ENCODE measurements at places on chromosomes 1 and 21.

DNA sequence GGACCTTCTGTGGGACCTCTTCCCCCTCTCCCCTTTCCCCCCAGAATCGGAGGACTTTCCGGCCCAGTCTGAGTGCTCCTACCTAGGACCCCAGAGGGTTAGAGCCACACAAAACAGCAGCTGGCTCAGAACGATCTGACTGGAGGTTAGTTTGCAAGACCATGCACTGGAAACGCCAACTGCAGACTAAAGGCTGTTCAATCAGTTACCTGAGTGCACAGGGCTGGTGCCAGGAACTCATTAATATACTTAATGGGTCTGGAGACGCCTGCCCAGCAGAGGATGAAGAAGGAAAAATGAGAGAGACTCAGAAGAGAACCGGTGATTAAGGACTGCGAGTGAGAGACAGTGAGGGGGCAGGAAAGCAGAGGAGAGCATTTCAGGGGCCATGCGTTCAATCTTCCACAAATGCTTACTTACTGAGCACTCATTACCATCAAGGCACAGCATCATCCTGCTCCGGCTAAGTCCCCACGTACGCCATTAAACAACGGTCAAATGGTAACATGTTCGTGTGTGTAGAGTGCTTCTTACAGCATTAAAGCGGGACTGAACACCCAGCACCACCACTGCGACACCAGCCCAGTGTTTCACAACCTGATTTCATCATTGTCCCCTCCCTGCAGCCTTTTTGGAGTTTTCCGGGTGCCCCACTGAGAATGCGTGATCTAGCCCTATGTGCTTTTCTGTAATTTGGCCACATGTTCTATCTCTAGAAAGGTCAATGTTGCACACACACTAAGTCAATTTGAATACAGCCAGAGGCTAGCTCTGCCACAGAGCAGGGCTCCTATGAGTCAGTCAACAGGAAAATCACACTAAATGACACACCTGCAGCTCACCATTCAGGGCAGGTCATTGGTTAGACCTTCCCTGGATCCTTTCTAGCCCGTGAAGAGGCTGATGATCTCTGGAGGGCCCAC is 7.6 kb downstream of the ENO1 start:
- peaks cover 10% of the 10 kb centered on the region for H3K36me3 ChIP-seq
- H3K27me3 ChIP-seq, result no peaks in the 10 kb centered on the region
- H3K27ac ChIP-seq, result peak overlapping the region; percentile 48
- no peak for DNase-seq
- H3K4me3 ChIP-seq, result no peak overlapping the region

- H3K4me3 ChIP-seq, result no peak overlapping the region
- no peaks in the 10 kb centered on the region for H3K36me3 ChIP-seq
- no peaks in the 10 kb centered on the region for H3K27me3 ChIP-seq
- no peaks in the 10 kb centered on the region for H3K4me1 ChIP-seq
- H3K27ac ChIP-seq, result no peak overlapping the region
Measured at GRCh38 chr1:241479294-241479693, 40.3 kb downstream of the FH start.

GRCh38 chr21:25837533-25838265 is 102.9 kb downstream of the GABPA start:
- H3K4me1 ChIP-seq, result no peaks in the 10 kb centered on the region
- no peak overlapping the region for H3K27ac ChIP-seq
- DNase-seq, result no peak
- no peak overlapping the region for H3K4me3 ChIP-seq
- no peaks in the 10 kb centered on the region for H3K36me3 ChIP-seq
- no peaks in the 10 kb centered on the region for H3K27me3 ChIP-seq

GRCh38 chr1:190147616-190148015 is 330.0 kb downstream of the BRINP3 start:
- no peak overlapping the region for H3K4me3 ChIP-seq
- no peaks in the 10 kb centered on the region for H3K4me1 ChIP-seq
- H3K36me3 ChIP-seq, result no peaks in the 10 kb centered on the region
- H3K27ac ChIP-seq, result no peak overlapping the region

- no peak overlapping the region for H3K27ac ChIP-seq
- H3K4me3 ChIP-seq, result no peak overlapping the region
Measured at GRCh38 chr1:235714205-235714897, 64.8 kb upstream of the GNG4 start.

DNA sequence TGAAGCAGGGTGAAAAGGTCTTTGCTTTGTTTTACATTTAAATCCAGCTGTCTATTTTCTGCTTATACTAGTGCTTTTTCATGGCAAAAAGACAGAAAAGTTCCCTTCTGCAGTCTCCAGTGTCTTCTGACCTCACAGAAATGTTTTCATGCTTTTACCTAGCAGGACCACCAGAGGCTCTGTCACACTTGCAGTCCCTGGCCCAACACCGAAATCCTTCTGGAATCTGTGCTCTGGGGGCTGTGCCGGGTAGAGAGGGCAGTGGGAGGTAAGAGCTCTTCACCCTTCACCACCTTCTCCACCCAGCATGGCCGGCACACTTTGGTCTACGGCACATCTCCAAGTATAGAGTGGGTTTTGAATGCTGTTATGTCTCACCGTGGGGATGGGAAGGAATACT is 20.8 kb downstream of the GNAT2 start:
- DNase-seq, result no peak
- H3K27me3 ChIP-seq, result no peaks in the 10 kb centered on the region
- H3K27ac ChIP-seq, result no peak overlapping the region
- H3K4me3 ChIP-seq, result no peak overlapping the region
- no peaks in the 10 kb centered on the region for H3K4me1 ChIP-seq

Data from breast epithelium (tissue), 4 donors.